ENCODE measurements at places on chromosomes 6 and 20.

- DNase-seq: no peak
Observed at GRCh38 chr20:16001286-16001685, 572.0 kb downstream of the KIF16B start.

DNA sequence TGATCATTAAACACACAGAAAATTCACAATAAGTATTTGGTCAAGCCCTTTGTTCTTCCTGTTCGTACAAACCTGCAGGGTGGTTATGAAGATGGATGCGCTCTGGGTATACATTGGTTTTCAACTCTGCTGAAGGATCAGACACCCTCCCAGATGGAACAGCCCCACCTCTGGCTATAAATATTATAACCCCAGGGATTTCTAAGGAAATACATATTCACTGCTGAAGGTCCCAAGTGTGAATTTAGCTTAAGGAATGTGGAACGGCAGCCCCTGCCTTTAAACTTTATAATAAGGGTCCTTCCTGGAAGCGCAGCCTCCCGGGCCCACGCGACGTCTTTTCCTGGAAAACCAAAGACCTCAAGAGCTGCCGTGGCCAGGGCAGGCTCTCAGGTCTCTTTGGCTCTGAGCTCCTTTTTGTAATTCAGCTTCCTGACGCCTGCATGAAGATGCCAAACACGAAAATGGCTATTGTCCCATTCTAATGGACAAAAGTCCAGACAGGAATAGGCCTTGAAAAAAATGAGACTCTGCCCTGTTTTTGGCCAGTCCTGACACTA is 172.4 kb upstream of the SSTR4 start:
- no peak for DNase-seq

- no peak for DNase-seq
Observed at GRCh38 chr6:12173661-12174060, 116.5 kb upstream of the EDN1 start.

DNA sequence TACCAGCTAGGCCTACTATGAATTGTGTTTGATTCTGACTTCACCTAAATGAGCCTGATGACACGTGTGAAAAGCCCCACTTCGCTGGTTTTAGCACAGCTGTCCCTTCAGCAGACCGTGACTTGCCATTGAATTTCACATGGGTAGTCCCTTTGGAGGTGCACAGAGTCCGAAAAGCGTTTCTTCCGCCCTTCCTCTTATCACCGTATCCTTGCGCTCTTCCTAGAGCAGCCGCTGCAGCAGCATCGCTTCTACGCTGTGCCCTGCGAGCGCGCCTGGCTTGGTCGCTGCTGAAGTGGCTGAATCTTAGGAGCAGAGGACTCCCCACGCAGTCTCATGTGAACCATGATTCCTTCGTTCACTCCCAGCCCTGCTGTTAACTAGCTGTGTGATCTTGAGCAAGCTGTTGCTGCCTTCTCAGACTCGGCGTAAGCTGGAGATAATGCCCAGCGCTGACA is 127.0 kb downstream of the PACRG start:
- no peak for DNase-seq

GRCh38 chr6:111161650-111162049 is 74.3 kb downstream of the SLC16A10 start:
- DNase-seq: no peak

GRCh38 chr6:154878871-154879491 is 116.1 kb upstream of the TIAM2 start:
- no peak for DNase-seq

- DNase-seq: no peak
Observed at GRCh38 chr6:40894962-40895799, 143.8 kb downstream of the UNC5CL start.

DNA sequence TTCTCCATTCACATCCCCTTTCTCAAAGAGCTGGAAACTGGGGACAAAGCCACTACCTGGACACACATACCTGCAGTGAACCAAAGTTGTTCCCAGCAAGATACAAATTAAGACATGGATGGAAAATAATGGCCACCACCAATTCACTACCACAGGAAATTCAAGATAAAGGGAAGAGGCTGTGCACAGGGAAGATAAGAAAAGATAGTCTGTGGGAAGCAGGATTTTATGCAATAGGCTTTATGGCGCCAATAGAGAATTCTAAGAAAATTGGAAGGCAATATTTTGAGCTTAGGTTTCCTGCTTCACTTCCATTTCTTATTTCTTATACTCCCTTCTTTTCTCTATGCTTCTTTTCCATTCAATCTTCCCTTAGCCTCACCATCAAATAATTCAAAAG is 9.9 kb downstream of the GPX6 start:
- DNase-seq: no peak

DNA sequence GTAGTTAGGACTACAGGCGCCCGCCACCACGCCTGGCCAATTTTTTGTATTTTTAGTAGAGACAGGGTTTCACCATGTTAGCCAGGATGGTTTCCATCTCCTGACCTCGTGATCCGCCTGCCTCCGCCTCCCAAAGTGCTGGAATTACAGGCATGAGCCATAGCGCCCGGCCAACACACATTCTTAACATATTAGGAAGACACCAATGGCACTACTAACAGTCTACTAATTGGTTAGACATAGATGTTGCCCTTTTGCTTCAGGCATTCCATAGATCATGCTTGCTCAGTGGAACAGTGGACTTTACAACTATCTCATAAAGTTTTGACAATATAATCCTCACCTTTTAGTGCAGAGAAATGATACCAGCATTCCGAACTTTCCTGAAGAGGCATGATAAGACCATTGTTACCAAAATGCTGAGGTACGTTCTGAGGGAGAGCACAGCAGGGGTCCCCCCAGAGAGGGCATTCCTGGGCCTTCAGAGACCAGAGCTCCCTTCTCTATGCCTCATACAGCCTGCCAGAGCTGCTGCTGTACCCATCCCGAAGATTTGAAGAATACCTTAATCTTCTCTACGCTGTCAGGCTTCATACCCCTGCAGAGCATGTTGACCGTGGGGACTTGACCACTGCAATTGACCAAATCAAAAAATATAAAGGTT is 89.4 kb downstream of the ECT2L start:
- no peak for DNase-seq

- no peak for DNase-seq
Observed at GRCh38 chr6:46079061-46079460, 50.7 kb upstream of the ENPP4 start.

DNA sequence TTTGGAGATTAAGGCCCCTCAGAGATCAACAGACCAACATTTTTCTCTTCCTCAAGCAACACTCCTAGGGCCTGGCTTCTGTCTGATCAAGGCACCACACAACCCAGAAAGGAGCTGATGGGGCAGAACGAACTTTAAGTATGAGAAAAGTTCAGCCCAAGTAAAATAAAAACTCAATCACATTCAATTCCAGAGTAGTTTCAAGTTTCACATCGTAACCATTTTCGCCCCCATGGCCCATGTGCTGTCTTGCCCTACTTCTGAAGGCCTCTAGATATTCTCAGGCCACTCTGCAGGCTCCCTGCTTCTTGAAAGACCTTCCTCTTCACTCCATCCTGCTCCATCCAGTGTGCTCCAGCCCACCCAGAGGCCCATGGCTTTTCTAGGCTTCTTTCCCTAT is 4.2 kb downstream of the IL17A start:
- DNase-seq: no peak

DNA sequence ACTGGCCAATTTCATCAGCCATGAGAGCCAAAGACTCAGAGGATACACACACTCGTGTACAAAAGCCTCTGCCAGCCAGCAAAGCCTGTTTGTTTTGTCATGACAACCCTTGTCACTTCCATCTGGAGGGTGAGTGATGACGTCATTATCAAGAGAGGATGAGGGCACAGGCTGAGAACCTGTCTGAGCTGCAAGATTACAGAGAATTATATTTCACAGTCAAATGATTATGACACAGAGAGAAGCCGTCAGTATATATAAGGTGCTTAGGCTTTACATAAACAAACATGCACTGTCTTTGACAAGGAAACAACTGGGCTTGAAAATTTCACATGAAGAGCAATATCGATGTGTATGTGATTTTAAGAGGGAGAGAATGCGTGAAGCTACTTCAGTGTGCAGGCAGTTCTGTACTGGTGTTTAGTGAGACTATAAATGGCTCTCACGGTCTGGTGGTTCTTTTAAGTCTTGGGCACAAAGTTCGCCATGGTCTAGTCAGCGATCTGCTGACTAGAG is 36.5 kb upstream of the BCLAF1 start:
- DNase-seq: no peak

- no peak for DNase-seq
Observed at GRCh38 chr20:63769891-63770474, 30.4 kb downstream of the SLC2A4RG start.

- no peak for DNase-seq
Observed at GRCh38 chr6:52491203-52492069, 71.3 kb downstream of the EFHC1 start.

DNA sequence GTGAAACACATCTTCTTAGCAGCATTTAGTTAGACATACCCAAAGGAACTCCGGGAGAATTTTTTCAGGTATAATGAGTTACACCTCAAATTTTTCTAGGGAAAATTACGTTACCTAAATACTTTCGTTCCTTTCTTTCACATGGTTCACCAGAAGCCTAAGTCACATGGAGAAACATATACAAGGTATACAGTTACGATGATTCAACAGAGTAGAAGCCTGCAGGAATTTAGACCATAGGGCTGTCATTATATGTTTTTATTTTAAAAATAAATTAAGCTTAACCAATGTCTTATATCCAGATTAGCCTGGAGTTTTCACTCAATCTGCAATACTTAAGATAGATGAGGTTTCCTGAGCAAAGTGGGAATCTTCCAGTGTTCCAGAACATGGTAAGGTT is 549.5 kb upstream of the JARID2 start:
- DNase-seq: no peak

DNA sequence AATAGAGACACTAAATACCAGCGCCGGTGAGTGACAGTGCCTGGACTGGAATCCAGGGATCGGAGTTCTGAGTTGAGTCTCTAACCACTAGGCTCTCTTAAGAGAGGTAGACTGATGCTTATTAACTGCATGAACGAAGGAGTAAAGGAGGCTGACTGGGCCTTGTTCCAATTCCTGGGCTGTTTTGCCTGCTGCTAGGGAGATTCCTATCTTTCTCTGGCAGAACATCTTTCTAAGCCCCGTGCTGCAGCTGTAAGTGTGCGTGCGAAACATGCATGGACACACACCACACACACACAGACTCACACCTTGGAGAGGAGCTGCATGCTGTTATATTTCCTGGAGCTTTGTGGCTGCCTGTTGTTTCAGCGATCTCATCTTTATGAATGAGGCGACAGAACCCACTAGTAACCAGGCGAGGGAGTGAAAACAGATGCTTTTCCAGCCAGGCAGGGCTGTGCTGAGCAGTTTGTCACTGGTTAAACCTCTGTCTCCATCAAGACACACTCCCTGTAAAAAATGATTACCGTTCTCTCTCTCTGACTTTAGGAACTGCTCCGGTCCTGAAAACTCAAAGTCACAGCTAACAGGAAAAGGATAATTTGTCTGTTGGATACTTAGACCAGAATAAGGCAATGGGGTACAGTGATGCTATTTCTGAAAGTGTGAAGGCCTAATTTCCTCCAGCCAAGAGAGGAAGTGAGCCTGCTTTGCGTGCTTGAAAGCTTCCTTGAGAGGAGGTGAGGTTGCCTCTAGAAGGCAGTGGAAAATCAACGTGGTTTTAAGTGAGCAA is 157.4 kb upstream of the ZNF217 start:
- peak; percentile 73 for DNase-seq

GRCh38 chr6:118317581-118318563 is 230.2 kb upstream of the PLN start:
- no peak for DNase-seq

DNA sequence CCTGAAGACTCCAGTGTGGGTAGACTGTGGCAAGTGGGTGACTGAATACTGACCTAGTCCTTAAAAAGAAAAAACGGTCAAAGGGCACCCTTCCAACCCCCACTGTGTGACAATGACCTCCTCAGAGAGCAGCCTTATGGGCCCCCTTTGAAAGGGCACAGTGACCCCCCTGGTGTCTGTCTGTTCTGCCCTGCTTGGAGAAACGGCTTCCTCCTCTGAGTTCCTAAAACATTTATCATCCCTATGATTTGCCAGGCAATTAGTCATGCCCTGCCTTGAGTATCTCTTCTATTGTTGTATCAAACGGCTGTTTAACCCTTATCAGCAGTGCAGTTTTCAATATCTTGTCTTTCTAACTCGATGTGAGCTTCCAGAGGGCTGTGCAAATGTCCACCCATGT is 21.0 kb upstream of the STX16 start:
- DNase-seq: no peak

- DNase-seq: no peak
Observed at GRCh38 chr6:8904754-8905153, 469.4 kb upstream of the SLC35B3 start.

DNA sequence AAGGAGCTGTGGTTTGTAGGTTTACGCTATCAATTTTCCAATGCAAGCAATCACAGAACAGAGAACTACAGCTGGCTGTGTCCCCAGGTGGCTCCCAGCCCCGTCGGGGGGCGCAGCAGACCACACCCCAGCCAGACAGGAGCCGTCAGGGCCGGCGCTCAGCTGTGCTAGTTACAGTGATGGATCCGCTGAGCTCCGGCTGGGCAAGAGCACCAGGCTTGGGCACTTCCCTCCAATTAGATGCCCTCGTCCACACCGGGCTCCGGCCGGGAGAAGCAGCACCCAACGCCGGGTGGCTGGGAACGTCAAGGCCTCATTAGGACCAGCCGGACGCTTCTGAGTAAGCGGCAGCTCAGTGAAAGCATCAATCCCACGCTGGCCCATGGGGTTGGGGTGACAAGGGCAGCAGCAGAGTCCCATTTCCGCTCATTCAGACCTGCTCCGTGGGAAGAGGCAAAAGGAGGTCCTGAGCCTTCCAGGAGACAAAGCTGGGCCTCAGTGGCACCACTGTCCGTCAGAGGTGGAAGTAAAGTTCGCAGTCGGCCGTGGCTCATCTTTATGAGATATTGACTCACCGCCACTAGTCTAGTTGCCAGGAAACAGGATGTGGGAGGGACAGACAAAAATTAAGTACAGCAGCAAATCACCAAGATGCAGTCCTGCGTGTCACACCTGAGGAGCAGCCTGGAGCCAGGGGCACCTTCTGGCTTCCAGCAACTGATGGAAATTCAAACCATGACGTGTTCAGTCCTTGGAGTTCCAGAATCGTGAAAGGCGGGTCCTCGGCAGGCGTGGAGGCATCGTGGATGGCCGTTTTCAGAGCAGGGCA is 164.1 kb downstream of the TAF4 start:
- no peak for DNase-seq

- DNase-seq: no peak
Observed at GRCh38 chr6:133136177-133136880, 104.8 kb upstream of the EYA4 start.

GRCh38 chr6:168362276-168362990 is 42.9 kb upstream of the DACT2 start:
- DNase-seq: peak; percentile 24

- DNase-seq: no peak
Observed at GRCh38 chr6:121205569-121205968, 128.7 kb downstream of the TBC1D32 start.

DNA sequence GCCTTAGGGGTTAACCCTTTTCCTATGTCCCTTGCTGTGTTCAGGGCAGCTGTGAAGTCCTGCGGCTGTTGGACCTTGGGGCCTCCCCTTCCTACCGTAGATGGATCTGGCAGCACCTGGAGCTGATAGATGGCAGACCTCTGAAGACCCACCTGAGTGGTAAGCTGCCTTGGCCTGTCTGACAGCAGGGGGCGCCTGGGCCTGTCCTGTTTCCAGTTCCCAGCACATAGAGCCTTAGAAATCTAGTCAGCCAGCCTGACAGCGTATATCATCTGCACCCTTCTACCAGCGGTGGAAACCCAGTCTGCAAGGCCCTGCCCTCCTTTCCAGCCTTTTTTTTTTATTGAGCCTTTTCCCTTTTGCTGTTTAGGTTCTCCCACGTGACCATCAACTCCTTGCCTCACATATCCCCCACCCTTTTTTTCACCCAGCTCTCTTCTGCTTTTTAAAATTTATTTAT is 26.6 kb downstream of the CNBD2 start:
- DNase-seq: peak; percentile 90

All from right forelimb (tissue), 1 donor.